ENCODE measurements at places on chromosomes 7 and 10.

DNA sequence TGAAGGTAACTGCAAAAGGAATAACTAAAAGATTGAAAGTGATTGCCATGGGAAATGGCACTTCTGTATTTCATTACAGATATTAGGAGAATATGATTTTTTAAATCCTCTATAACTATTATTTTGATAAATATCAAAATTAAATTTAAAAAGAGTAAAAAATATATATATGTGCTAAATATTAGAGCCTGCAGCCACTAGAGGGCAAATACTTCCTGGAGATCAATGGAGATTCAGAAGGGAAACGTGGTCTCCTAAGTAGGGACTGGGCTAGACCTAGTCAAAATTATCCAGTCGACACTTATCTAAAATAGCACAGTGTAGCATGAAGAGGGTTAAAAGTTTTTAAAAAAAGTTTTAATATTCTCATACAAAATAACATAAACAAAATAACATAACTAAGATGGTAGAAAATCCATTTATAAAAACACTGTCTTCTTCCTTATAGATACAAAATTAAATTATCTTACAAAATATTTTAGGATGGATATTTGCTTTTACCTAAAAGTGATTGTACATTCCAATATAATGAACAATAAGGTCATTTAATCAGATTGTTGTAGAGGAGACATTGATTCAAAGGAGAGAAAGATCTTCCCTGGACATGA is 434.3 kb downstream of the MDFIC start:
- no peak for DNase-seq

- DNase-seq, result no peak
Observed at GRCh38 chr7:150358988-150359621, 9.5 kb upstream of the REPIN1 start.

DNA sequence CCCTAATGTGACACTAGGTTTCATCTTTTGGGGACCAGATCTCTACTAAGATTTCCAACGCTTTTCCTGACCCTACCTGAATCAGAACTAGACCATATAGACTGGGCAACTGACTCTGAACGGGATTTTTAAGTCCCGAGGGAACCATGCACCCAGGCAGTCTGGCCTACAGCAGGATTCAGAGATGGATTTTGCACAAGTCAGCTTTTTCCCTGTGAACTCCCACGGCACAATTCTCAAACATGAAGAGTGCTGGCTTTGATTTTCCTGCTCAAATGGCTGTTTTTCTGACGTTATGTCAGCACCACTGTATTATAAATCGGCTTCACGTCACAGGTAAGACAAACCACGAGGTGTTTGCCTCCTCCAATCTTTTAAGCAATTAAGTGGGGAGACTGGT is 409.1 kb downstream of the TCERG1L start:
- no peak for DNase-seq

- peak; percentile 60 for DNase-seq
Observed at GRCh38 chr7:29921404-29922010, 68.1 kb downstream of the SCRN1 start.

DNA sequence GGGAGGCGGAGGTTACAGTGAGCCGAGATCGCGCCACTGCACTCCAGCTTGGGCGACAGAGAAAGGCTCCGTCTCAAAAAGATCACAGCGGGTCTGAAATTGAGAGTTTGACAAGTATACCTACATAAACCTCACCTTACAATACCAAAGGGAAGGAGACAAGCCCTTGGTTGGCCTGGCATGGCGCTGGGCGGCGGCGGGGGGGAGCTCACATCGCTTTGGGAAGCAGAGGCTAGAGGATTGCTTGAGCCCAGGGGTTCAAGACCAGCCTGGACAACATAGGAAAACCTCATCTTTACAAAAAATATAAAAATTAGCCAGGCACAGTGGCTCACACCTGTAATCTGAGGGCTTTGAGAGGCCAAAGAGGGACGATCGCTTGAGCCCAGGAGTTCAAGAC is 1.1 kb upstream of the ARPC1A start:
- DNase-seq, result no peak

DNA sequence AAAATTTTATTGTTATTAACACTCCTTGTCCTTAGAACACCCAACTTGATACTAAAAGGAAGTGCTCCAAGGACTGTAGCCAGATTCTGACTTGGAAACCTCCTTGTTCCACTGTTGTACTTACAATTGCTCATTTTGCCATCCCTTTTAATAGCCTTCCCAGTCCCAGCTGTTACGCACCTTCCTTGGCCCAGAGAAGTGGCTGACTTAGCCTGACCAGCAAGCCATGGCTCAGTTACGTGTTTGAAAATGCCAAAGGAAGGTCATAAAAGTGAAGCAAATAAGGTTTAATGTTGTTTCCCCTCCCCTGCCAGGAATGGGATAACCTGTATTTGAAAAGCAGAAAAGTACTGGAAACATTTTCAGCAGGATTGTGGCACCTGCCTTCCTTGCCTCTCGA is 3.7 kb upstream of the ANKRD1 start:
- no peak for DNase-seq

DNA sequence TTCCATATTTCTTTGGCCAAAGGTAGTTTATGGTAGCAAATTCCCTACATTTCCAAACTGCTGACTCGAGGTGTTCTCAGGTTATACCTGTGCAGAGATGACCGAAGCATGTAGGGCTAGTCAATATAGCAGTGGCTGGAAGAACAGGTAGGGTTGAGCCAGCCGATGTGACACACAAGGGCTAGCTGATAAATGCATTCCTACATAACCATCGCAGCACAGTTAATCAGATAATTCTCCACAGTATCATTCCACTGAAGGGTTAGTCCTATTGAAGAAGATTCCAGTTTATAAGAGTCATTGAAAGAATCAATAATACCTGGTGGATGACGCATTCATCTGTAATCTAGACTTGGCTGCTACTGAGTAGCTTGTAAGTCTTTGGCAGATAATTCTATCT is 220.0 kb downstream of the KIF20B start:
- no peak for DNase-seq

- DNase-seq, result no peak
Observed at GRCh38 chr7:95376632-95377400, 19.4 kb downstream of the PON3 start.

Measured in neuronal stem cell (in vitro differentiated cells).